ENCODE measurements at places on chromosomes 6 and 20.

- no peak for DNase-seq
Observed at GRCh38 chr20:31449511-31450414, 9.3 kb downstream of the DEFB123 start.

DNA sequence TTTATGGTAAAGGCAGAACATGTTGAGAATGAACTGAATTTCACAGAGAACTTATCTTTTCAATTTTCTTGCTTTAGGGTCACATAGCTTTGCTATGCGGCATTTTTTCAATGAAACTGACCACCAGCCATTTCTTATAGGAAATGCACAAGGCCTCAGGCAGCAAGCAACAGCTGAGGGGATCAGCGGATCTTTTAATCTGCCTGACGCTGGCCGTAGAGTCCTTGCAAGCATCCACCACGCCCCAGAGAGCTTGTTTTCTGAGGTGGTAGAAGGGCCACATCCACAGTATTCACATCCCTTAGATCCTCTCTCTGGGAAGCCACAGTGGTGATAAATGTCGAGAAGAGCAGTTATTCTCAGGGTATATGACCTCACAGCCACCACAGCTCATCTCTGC, 34.3 kb downstream of the FLRT3 start:
- no peak for DNase-seq

DNA sequence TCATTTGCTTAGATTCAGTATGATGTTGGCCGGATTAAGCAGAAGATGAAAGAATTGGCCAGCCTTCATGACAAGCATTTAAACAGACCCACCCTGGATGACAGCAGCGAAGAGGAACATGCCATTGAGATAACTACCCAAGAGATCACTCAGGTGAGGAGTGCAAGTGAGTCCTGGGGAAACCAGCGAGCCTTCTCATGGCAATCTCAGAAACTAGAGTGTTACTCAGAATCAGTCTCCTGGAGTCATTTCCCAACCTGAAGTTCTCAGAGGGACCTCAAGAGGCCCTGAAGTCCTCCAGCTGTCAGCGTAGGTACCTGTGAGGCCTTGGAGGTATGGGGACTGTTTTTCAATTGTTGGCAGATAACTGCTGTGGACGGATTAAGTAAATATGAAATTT, 16.9 kb downstream of the STX16 start:
- no peak for DNase-seq

- no peak for DNase-seq
Observed at GRCh38 chr6:68326762-68327161, 308.3 kb upstream of the ADGRB3 start.

- DNase-seq, result no peak
Observed at GRCh38 chr6:127886603-127887002, 14.3 kb downstream of the THEMIS start.

DNA sequence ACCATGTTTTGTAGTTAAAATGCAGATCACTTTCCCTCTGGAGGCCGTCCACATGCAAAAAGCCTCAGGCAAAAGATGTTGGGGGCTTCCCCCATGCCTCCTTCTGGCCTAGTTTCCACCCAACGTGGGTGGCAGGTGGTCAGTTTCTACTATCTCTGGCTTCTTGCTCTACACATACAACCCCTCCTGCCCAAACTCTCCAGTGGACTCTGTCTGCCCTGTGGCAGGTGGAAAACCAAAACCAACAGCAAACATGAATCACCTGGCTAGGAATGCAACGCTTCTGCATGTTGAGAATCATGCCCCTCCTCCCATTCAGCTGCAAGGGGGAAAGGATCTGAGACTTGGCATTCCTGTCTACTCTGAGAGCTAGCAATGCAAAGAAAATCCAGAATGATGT, 94.8 kb downstream of the MBOAT1 start:
- no peak for DNase-seq

- no peak for DNase-seq
Observed at GRCh38 chr6:146111881-146112450, 83.1 kb downstream of the GRM1 start.

- DNase-seq, result no peak
Observed at GRCh38 chr20:35274172-35275092, 3.5 kb downstream of the MMP24OS start.

- no peak for DNase-seq
Observed at GRCh38 chr6:11333132-11333849, 100.8 kb upstream of the NEDD9 start.

DNA sequence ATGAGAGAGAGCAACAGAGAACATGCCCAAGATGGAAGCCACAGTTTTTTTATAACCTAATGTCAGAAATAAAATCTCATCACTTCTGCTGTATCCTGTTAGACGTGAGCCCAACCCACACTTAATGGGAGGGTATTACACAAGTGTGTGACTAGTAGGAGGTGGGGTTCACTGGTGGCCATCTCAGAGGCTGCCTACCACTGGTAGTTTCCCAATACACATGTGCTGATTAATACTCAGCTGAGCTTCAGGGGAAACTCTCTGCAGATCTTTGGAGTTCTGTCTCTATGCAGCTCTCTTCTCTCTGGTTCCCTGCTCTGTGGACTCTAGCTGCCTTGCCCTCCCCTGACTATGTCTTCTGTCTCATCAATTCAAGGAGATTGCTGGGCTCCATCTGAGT, 35.7 kb downstream of the CNBD2 start:
- no peak for DNase-seq

GRCh38 chr6:143223895-143224294, 163.2 kb downstream of the AIG1 start:
- DNase-seq, result no peak

DNA sequence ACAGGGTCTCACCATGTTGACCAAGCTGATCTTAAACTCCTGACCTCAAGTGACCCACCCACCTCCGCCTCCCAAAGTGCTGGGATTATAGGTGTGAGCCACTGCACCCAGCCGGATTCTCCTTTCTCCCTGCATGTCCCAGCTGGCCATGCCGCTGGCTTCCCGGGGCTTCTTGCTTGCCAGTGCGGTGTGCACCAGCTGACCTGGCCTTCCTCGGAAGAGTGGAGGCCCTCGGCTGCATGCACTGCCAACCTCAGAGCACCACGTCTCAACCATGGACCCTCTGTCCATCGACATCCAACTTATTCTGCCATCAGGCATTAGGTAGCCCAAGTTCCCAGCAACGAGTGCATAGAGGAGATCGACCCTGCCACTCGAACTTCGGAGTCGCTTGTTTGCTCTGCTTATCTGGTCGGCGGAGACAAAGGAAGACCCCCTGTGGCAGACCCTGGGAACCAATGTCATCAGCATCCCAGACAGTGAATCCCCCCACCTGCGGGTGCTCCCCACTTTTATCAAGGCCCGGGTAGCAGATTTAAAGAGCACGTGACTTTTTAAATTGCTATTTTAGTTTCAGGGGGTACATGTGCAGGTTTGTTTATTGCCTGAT, 307.8 kb downstream of the CDH4 start:
- no peak for DNase-seq

- no peak for DNase-seq
Observed at GRCh38 chr20:56634735-56635385, 5.8 kb downstream of the TFAP2C start.

- no peak for DNase-seq
Observed at GRCh38 chr6:57138026-57138425, 34.1 kb upstream of the BAG2 start.

GRCh38 chr6:148304976-148305375, 37.7 kb upstream of the SASH1 start:
- DNase-seq, result no peak

DNA sequence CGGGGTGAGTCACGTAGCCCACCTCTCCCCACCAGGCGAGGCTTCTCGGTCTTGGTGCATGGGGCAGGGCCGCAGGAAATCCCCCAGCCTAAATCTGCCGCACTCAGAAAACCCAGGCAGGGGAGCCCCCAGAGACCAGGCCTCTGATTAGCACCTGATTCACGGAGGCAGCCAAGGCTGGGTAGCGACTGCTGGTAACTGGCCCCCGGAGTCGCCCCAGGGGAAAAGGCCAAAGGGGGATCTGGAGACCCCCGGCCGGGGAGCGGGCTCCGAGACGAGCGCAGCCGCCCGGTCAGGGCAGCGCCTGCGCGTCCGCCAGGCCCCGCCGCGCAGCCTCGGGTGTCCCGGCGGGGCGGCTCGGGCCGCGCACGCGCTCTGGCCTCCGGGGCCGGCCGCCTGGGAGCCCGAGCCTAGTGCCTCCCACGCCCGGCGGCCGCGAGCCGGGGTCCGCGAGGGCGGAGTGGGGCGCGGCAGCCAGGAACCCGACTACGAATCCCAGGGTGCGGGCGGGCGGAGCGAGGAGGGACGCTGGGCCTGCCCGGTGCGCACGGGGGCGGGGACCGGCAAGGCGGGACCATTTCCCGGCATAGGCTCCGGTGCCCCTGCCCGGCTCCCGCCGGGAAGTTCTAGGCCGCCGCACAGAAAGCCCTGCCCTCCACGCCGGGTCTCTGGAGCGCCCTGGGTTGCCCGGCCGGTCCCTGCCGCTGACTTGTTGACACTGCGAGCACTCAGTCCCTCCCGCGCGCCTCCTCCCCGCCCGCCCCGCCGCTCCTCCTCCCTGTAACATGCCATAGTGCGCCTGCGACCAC, at the start of gene DUSP22:
Gene DUSP22, plus strand, starts transcription at position 791 of the 809 bp plus-strand sequence. CDS start 53 bp downstream, outside the sequence.
- peak; percentile 80 for DNase-seq
